Stimulated activated naive CD4-positive, alpha-beta T cell treated with Interleukin-2 at 50 U/mL for 16 hours (primary cell): ENCODE measurements at places on chromosomes 12 and 14.

- no peak for DNase-seq
Observed at GRCh38 chr14:46368275-46368674, 283.3 kb downstream of the RPL10L start.

GRCh38 chr12:43028826-43029225 lies 439.3 kb upstream of the PRICKLE1 start:
- DNase-seq = no peak

DNA sequence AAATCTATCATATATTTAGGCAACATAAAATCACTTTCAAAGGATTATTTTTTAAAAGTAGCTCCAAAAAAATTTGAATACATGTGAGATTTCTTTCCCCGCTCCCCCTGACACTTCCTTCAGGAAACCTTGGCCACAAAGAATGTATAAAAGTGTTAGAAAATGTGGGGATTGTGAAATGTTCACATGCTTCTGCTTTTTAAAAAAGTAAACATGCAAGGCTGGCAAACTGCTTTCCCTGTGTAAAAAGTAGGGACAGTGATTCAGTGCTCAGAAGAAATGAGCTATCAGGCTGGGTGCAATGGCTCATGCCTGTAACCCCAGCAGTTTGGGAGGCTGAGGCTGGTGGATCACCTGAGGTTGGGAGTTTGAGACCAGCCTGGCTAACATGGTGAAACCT lies 26.6 kb downstream of the MBIP start:
- DNase-seq = no peak

DNA sequence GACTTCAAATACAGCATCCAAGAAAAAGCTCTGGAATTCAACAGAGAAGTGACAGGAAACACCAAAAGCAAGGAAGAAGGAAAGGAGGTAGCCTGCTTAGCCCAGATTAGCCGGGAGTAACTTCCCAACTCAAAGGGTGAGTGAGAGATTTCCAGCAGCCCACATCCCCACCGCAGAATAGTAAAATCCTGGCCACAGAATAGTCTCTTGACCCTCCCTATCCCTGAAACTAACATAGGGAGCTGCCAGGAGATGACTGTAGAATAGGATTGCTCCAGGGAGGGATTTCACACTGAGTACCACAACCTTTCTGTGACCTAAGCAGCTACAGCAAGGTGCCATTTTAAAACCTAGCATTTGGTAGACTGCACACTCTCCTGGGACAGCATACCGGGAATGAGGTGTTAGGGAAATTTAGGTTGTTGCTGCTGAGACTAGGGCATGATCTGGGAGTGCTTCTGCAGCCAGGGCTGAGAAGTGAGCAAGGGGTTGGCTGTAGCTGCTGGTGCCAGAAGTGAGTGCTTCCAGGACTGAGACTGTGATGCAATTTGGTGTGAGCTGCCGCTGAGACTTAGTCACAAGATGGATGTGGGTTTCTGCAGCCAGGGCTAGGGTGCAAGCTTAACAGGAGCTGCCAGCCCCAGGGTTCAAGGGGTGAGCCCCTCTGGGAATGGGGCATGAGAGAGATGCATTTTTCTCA lies 66.0 kb downstream of the TMTC3 start:
- no peak for DNase-seq

DNA sequence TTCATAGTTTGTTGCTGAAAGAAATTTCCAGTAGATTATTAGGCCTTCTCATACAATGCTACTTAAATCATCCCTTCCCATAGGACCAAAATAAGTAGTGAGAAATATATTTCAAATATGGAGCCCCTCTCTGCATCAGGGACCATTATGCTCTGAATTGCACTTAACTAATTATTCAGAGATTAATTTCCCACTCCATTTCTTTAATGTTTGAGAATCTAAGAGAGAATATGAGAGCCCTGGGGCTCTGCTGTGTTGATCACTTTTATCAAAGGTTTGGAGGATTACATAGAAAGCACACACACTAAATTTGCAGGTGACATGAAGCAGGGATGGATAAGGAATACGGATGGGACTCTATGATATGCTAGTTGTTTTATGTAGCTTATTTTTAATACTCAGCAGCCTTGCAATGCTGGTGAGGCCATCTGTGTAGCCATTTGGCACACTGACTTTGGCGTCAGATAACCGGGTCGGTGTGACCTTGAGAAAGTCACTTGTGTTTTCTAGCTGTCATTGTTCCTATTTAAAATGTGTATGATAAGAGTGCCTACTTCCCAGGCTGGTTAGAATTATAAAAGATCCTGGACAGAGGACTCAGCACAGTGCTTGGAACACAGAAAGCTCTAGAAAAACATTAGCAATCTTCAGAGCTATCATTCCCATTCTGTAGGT lies 49.9 kb upstream of the FBXO21 start:
- DNase-seq = no peak

GRCh38 chr12:8037947-8038346 lies 5.4 kb downstream of the FOXJ2 start:
- DNase-seq = no peak
